Stimulated activated CD4-positive, alpha-beta T cell treated with anti-CD3 and anti-CD28 coated beads, Interleukin-1b, Interleukin-23, amount 100 ng/mL, for 4 hours (primary cell): ENCODE measurements at places on chromosomes 11 and 22.

- DNase-seq, result no peak
Observed at GRCh38 chr22:38964989-38965388, 7.6 kb downstream of the APOBEC3A start.

DNA sequence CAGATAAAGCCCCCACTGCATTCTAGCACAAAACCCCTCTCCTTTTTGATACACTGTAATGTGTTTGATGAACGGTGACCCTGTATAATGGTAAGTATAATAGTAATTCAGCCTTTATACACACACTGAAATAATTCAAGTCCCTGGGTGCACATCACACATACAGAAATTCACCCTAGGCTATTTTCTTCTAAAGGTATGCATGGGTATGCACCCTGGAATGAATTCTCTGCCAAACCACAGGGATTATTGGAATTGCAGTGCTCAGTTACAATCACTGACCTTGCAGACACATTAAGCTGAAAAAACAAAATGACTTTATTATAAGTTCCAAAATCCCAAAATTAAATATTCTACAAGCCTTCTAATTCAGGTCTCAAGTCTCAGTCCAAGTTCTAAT is 245.9 kb upstream of the FAT3 start:
- no peak for DNase-seq

GRCh38 chr11:114263513-114264170 is 32.6 kb upstream of the NNMT start:
- DNase-seq, result no peak

- no peak for DNase-seq
Observed at GRCh38 chr22:46922037-46922436, 159.6 kb downstream of the TBC1D22A start.

GRCh38 chr11:92123540-92123939 is 101.1 kb upstream of the FAT3 start:
- no peak for DNase-seq
